ENCODE measurements at places on chromosomes 6 and 20.

- no peak for DNase-seq
Observed at GRCh38 chr6:18445228-18445627, 58.1 kb downstream of the RNF144B start.

DNA sequence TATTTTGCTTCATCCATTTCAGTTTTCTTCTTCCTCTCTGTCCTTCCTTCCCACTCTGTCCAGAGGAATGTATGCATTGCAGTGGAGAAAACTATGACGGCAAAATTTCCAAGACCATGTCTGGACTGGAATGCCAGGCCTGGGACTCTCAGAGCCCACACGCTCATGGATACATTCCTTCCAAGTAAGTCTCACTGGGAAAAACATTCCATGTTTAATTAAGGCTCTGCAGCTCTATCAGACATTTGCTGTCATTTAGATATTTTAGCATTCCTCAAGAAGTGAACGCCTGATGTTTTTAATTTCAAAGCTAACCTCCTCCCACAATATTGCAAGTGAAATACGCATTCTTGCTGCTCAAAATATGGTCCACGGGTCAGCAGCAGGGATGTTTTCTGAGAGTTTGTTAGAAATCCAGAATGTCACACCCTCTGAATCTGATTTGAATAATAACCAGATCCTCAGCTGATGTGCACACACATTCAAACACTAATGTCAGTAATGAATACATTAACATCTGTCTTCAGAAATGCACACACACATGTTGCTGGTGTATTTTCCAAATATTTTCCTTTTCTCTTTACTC is 12.8 kb downstream of the PLG start:
- DNase-seq, result no peak

GRCh38 chr6:87340230-87340629 is 4.4 kb upstream of the C6orf163 start:
- DNase-seq, result no peak

DNA sequence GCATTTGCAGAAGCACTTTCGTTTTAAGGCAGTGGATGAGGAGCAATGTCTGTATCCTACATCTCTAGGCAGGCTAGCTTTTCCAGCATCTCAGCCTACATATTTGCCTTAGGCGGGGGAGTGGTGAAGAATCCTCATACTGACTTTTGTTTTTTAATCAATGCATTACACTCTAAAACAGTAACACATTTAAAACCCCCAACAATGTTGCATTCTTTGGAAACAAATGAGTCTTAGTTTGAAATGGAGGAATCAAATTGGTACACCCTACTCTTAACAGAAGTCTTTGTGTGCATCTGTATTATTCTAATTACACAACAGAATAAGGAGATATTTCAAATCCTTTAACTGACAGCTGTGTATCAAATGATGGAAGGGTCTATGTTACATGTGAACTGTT is 9.0 kb downstream of the NKAIN2 start:
- DNase-seq, result no peak

DNA sequence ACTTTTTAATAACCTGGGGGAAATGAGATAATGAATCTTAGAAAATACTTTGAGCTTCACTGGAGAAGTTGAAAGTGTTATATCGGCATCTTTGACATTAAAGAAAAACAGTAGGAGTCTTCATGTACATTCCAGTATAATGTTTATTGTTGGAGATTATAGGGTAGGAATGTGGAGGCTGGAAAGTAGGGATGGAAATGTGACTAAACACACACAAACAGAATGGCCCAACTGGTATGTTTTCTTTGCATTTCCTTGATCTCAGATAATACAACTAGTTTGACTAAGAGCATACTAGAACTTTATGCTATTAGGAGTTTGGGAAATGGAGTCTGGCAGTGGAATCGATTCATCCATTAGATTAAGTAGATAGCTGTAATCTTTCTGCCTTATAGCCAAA is 10.1 kb upstream of the BAG2 start:
- no peak for DNase-seq

- no peak for DNase-seq
Observed at GRCh38 chr6:159033160-159034049, 11.4 kb downstream of the TAGAP start.

DNA sequence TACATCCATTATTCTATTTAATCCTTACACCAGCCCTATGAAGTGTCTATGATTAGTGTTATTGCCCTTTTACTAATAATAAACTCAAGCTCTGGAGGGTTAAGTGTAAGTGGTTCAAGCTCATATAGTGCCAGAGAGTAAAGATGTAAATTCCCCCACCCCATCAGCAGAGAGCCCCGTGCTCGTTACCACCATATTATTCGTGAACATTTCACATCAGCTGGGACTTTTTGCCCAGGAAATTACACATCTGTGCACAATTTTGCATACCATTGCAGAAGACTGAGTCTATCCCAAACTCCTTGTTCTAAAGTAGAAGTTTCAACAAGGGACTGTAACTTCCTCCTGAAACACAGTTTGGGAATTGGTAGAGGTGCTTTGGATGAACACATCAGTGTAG is 220.1 kb downstream of the BCAS1 start:
- no peak for DNase-seq

GRCh38 chr20:23031346-23031745 is 3.8 kb upstream of the SSTR4 start:
- no peak for DNase-seq

GRCh38 chr6:169231790-169232506 is 21.7 kb downstream of the THBS2 start:
- no peak for DNase-seq

- no peak for DNase-seq
Observed at GRCh38 chr6:154414021-154414813, 57.6 kb upstream of the IPCEF1 start.

GRCh38 chr6:79665725-79666551 is 34.8 kb downstream of the SH3BGRL2 start:
- DNase-seq, result no peak

DNA sequence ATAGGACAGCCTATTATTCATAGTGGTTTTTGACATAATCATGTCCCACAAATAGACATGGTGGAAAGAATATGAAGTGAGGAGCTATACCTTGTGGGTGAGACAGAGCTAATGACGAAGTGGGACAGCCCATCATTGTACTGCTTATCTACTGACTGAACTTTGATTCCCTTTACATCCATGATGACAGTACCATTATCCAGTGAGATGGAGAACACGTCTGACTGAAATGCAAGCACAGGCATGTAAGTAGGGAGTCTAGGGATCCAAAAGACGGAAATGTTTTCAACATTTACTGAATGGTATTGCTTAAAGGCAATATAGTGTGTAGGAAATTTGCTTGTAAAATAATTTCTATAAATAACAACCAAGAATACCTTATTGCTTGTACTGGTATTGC is 43.5 kb downstream of the FAM229B start:
- no peak for DNase-seq

- no peak for DNase-seq
Observed at GRCh38 chr6:38034274-38034914, 214.9 kb downstream of the ZFAND3 start.

- no peak for DNase-seq
Observed at GRCh38 chr6:57313711-57314471, 3.5 kb upstream of the PRIM2 start.

DNA sequence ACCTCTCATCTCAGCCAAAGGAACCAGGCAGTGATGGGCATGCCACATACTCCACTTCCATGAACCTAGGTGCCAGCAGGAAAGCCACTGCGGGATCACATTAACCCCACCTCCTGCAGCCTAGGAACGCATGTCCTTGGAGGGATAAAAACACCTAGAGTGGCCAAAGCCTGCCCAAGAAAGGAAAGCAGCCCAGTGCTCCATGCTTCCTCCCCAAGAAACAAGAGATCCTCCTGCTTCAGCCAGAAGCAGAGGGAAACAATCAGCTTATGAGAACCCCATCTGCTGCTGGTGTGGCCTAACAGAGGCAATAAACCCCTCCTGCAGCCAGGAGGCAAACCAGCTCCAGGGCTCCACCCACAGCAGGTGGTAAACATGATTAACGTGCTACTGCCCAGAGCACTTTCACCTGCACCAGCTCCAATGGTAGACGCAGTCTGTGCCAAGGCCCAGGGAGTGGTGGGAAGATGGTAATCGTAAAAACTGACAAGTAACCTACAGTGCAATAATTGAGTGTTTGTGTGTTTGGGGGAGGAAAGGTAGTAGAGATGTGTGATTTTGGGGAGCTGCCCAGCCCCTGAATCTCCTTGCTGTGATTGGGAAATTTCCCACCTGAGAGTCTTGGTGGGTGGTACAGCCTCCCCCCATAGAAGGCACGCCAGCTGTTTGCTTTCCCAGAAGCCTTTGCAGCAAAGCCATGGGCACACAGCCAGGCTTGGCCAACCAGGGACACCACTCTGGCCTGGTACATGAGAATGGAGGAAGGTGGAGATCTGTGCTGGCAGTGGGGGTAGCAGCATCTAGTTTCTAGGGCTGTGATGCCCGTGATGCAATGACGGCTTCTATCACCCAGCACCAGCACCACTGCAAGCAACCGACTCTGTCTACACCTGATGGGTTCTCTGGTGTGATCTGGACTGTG is 50.6 kb upstream of the TBC1D7 start:
- DNase-seq, result no peak

GRCh38 chr20:37692459-37693166 is 1.2 kb upstream of the CTNNBL1 start:
- no peak for DNase-seq

DNA sequence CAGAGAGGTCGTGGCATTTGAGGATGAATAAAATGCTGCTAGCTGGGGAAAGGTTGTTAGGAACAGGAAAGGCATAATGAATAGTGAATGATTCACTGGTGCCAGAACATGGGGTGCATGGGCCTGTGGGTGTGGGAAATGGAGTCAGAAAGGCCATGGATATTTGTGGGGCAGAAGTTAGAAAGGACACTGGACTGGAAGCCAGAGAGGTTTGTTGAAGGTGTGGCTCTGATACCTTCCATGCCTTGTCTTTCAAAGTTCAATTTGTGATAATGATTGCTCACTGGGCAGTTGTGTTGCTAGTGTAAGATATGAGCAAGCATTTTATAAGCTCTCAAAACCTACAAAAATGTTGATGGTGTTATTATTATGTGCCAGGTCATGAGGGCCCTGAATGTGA is 32.7 kb downstream of the LRRC1 start:
- no peak for DNase-seq

- no peak for DNase-seq
Observed at GRCh38 chr20:3106658-3107463, 22.3 kb upstream of the AVP start.

DNA sequence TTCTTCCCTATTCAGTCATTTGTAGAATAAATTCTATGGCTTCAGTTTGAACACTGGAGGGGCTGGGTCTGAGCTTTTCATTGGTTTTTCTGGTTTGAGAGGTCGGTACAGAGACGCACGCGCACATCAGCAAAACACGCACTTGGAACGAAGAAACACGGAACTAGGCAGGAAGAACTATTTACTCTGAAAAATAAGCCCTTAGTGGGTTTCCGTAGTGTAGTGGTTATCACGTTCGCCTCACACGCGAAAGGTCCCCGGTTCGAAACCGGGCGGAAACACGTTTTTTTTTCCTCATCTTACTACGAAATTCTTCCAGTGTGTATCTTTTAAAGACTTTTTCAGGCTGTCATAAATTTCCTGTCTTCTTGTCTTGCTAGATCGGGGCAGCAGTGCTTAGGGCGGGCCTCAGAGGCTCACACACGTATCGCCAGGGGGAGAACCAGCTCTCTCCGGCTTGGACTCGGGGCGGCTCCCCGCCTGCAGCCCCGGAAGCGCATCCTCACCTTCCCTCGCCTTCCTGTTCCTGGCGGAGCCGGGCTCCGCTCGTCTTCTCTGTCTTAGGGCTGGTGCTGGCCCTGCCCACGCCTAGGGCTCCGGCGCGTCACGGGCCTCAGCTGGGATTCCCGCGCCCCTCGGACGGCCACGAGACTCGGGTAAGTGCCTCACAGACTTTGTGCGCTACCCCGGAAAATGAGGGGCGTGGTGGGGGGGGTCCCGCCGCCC is at the start of gene HMGN4:
Gene HMGN4, plus strand, starts transcription at position 521 of the 726 bp plus-strand sequence. CDS start 6,841 bp downstream, outside the sequence.
- DNase-seq, result peak; percentile 67

GRCh38 chr6:53734473-53735299 is 60.1 kb upstream of the LRRC1 start:
- no peak for DNase-seq

GRCh38 chr20:8849990-8850389 is 218.9 kb upstream of the PLCB4 start:
- no peak for DNase-seq

DNA sequence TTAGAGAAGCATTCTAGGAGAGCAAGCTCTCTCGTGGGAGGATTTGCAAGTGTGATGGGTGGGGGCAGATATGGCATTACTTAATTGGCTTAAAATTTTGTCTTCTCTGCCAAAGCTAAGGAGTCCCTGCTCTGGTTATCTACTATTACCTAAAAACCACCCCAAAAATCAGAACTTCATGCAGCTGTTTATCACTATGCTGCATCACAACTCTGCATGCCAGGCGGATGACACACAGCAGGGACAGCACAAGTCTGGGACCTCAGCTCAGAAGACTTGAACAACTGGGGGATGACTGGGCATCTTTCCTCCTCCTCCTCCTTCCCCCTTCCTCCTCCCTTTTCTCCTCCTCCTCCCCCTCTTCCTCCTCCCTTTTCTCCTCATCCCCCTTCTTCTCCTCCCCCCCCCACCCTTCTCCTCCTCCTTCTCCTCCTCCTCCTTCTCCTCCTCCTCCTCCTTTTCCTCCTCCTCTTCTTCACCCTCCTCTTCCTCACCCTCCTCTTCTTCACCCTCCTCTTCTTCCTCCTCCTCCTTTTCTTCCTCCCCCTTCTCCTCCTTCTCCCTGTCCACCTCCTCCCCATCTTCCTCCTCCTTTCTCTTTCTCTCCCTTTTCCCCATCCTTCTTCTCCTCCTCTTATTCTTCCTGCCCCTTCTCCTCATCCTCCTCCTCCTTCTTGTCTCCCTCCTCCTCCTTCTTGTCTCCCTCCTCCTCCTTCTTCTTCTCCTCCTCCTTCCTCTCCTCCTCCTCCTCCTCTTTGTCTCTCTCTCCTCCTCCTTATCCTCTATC is 218.6 kb upstream of the PMEPA1 start:
- DNase-seq, result no peak

DNA sequence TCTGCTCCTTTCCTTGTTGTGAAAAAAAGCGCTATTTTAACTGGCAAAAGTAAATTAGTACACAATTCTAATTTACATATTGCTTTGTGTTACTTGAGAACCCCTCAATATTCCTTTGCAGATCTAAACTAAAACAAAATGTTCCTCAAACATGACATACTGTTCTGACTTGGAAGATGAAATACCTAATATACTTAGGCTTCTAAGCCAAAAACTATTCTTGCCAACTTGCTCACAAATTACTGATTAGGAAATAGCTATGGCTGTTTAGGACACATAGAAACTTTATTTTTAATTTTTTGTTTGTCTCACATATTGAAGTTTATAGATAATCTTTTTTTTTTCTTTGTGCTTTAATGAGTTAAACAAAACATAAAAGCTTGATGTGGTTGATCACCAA is 542.2 kb downstream of the GRIK2 start:
- DNase-seq, result no peak

Data from activated T-helper 9 cell treated with anti-CD3 and anti-CD28 coated beads, Interleukin-2, amount 50 U/mL, for 16 hours (primary cell).